ENCODE measurements at places on chromosomes 2 and 18.

- DNase-seq = no peak
Measured at GRCh38 chr2:238128061-238128440, 10.4 kb upstream of the KLHL30 start.

DNA sequence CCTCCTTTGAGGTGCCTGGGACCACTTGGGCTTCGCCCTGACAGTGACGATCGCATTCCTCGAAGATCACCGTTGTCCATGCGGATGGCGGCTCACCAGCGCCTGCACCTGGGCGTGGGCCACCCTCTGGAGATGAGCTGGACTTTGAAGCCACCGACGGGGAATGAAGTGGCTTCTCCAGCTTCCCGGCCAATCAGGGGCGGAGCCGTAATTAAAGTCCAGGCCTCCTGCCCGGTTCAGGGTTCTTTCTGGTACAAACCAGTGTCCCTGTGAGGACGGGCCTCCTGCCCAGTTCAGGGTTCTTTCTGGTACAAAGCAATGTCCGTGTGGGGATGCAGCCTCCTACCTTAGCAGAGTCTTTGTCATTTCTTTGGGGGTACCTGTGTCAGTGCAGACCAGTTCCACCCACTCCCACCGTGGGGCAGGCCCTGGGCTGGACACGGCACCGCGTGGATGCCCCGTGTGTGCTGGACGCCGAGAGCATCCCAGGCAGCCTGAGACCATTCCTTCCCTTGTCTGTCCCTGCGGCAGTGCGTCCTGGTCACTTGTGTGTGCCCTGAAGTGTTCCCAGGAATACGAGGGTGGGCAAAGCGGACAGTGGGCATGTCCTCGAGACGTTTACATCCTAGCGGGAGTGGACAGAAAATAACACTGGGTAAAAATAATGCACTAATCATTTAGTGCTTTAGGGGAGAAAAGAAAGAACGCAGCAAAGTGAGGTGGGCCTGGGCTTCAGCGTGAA is 55.0 kb downstream of the KCNG2 start:
- DNase-seq = no peak

- DNase-seq = no peak
Measured at GRCh38 chr18:69469444-69469919, 68.8 kb downstream of the DOK6 start.

DNA sequence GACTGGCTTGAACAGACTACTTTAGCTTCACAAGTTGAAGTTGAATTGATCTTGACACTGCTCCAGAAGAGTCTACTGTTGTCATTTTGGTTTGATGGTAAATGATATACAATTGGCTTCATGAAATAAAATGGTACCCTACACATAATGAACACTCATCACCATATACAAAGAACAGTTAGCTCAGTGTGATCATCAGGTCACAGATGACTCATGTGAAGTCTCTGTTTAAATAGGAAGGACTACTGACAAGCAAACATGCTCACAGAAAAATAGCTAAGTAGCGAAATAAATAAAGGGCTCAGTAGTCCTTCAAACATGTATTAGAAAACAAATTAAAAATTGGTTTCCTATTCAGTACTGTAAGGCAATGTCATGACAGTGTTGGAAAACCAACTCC is 96.2 kb downstream of the MEIS1 start:
- no peak for DNase-seq

- DNase-seq = no peak
Measured at GRCh38 chr2:56749152-56749752, 565.5 kb downstream of the CCDC85A start.

DNA sequence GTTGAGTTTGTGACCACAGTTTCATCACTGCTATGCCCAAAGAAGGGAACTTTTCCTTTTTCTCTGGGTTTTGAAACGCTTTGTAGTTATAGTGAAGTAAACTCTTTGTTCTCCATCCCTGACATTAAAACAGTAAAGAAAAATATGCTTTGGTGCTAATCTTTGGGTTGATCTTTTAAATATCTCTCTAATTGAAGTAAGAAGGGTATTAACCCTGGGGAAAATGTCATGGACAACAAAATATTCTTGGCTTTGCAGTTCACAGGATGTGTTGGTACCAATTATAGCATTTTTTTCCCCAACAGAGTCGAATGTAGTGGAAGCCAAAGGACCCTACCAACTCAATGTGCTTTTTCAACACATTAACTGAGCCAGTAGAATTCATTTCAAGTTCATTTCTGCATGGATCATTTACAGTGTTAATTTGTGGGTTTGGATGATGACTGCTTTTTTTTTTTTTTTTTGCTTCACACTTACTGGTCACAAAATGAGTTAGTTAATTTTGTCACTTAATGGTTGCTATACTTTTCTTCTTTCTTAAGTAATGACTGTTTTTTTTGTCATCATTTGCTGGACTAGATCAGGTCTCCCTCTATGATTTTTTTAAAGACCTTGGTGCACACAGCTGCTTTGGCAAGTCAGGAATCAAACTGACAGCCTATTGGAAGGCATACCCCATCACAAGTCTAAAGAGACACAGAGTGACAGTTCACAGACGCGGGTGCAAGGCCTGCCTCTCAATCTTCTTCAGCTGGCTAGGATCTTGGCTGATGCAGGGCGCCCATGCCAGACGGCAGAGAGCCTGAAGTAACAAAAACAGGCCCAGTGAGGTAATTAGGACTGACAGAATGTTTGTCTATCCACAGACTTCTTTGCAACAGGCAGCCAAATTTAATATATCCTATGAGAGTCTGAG is 98.8 kb upstream of the MMADHC start:
- DNase-seq = no peak

- DNase-seq = no peak
Measured at GRCh38 chr2:904246-905024, 46.2 kb upstream of the SNTG2 start.

All from C1 segment of cervical spinal cord (tissue), 14 donors.